ENCODE measurements at places on chromosomes 1 and 21.

DNA sequence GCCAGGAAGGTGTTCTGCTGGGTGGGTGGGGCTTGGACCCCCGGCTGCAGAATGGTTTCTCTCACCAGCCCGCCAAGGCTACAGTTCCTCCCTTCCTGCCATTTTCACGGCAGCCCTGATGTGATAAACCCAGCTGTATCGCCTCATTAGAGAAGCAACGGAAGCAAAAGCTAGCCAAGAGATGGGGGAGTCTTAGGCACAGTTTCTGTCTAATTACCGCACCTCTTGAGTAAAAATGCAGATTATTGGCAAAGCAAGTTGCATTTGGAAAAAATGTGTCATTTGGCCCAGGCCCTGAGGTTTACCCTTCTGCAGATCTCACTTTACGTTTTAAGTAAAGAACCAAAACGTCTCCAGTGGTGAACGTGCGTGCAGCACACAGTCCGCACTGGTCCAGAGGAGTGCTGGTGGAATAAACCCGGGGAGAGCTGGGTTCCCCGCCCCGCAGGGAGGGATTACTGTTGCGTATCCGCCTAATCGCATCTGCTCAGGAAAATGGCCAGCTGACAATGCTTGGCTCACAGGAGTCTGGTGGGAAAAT lies 109.9 kb downstream of the GALNT2 start:
- no peak for DNase-seq

DNA sequence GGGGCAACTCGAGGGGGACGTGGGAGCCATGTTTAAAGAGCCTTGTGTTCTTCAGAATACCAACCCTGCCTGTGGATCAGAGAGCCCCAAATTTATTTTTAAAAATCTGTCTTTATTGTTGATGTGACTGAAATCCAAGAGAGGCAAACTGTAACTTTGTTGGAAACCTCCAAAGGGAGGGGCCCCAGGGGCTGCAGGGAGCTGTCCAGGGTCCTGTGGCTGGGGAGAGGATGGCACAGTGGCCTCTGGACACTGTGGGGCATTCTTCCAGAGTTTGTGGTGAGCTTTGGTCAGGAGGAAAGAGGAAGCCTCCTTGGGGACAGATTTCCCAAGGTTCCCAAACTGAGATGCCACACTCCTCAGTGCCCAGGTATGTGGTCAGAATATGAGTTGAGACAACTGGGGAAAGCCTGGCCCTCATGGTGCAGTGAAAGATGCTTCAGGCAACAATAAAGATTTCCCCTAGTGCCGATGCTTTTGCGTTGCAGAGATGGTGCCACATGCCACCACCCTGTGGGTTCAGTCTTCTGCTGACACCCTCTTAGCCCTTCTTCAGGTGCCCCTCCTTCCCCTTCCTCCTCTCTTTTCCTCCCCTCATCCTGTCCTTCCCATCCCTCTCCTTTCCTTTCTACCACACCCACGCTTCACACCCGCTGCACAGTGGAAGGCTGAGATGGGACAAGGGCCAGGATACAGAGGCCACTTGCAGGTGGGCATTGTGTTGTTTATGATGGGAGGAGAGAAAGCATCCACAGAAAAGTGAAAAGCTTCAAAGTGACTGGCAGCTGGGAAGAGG lies 122.1 kb downstream of the UCK2 start:
- DNase-seq = peak; percentile 30

DNA sequence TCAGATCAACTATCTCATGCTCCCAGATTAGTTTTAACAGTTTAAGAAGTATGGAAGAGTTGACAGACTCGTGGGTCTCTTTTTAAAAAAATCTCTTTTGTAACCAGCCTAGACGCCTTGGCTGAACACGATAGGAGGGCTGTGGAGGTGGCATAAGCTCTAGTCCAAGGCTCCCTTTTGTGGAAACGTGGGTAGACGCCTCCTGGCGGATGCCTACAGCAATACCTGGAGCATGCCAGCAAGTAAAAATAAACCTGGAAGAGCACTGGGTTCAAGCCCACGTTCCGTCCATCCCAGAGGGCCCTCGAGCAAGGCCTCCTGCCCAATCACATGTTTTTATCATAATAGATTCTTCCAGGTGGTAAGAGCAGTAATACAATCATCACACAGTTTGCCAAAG lies 87.9 kb downstream of the RGS7 start:
- DNase-seq = no peak

- no peak for DNase-seq
Measured at GRCh38 chr1:200179781-200180160, 152.3 kb downstream of the NR5A2 start.

DNA sequence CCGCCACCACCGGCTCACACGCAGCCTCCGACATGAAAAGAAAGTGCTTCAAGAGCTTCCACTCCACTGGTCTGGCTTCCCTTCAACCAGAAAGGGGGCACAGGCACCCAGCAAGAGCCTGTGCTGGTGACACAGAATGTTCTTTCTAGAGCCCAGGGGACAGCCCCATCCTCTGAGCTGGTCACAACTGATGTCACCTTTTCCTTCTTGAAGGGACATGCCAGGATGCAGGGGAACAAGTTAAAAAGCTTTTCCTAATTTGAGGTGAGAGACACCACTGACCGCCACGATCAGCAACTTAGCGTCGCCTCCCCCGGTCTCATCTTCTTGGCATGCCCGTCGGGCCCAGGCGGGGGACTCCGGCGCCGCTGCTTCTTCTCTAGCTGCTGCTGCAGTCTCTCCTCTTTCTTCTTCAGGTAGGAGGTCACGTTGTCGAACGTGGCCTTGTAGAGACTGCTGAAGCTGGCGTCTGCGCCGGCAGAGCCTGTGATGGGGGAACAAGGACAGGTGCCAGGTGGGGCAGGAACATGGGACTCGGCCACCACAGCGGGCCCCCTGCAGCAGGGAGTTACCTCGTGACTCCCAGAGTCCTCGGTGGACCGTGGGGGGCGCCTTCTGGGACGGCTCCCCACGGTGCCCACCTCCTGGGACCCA lies 29.5 kb downstream of the WDR4 start:
- DNase-seq = no peak

GRCh38 chr1:182688436-182689205 lies 4.2 kb upstream of the RGS8 start:
- DNase-seq = no peak

DNA sequence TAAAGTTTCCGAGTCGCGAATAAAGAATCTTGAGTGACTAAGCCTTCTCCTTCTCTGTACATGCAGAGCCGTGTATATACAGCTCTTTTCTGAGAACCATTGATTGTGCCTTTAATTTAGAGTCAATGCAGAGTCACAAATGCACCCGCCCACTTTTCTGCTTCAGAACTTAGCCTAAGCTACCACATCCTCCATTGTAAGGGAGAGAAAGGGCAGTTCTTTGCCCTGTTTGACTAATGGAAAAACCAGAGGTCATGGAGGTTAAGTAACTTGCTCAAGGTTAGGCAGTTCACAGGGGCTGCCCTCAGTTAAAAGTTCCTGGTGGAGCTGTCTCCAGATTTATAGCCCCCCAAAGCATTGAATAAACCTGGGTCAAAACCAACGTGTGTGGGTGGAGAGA lies 139.6 kb downstream of the TOMM20 start:
- DNase-seq = no peak

GRCh38 chr21:39854572-39854971 lies 12.7 kb upstream of the PCP4 start:
- no peak for DNase-seq

DNA sequence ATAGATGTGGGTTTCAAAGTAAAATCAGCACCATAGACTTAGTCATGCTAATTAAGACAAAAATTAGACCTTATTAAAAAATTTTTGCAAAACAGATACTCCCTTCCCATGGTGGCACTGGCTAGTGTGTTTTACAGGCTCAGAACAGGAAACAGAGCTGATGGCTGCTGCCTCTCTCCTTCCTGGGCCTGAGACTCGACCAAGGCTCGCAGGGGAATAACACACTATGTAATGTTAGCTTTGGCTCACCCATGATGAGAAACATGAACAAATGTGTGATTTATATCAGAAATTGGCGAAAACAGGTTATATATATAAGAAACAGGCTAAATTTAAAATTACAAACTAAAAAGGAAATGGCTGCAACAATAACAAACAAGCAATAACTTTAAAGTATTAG lies 50.7 kb downstream of the ERG start:
- DNase-seq = no peak

DNA sequence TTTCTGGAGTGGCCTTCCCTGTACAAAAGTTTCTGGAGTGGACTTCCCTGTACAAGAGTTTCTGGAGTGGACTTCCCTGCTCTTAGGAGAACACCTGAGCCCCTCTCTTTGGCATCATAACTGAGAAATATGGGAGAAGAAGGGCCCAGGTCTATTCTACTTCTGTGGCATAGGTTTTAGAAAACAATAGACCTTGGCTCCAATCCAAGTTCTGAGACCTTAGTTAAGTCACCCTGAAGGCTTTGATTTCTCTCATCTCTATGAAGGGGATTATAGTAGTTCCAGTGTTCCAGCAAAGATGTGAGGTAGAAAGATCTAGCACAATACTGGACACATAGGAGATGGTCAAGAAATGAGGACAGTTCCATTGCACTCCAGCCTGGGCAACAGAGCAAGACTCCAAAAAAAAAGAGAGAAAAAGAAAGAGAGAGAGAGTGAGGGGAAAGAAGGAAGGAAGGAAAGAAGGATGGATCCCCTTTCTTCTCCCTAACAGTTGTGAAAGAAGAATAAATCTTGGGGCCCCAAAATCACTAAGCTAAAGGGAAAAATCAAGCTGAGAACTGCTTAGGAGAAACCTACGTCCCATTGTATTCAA lies 13.3 kb upstream of the EIF4G3 start:
- no peak for DNase-seq

- no peak for DNase-seq
Measured at GRCh38 chr1:29193879-29194455, 12.3 kb upstream of the SRSF4 start.

GRCh38 chr1:67978890-67979516 lies 71.4 kb downstream of the DIRAS3 start:
- DNase-seq = peak; percentile 77

DNA sequence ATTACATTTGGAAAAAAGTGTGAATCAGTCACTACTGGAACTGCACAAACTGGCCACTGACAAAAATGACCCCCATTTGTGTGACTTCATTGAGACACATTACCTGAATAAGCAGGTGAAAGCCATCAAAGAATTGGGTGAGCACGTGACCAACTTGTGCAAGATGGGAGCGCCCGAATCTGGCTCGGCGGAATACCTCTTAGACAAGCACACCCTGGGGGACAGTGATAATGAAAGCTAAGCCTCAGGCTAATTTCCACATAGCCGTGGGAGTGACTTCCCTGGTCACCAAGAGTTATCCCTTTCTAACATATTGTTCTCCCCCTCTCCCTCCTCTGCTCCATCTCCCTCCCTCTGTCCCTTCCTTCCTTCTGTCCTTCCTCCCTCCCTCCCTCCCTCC lies 47.7 kb upstream of the RHOU start:
- no peak for DNase-seq

- no peak for DNase-seq
Measured at GRCh38 chr1:168709405-168710363, 19.3 kb downstream of the DPT start.

DNA sequence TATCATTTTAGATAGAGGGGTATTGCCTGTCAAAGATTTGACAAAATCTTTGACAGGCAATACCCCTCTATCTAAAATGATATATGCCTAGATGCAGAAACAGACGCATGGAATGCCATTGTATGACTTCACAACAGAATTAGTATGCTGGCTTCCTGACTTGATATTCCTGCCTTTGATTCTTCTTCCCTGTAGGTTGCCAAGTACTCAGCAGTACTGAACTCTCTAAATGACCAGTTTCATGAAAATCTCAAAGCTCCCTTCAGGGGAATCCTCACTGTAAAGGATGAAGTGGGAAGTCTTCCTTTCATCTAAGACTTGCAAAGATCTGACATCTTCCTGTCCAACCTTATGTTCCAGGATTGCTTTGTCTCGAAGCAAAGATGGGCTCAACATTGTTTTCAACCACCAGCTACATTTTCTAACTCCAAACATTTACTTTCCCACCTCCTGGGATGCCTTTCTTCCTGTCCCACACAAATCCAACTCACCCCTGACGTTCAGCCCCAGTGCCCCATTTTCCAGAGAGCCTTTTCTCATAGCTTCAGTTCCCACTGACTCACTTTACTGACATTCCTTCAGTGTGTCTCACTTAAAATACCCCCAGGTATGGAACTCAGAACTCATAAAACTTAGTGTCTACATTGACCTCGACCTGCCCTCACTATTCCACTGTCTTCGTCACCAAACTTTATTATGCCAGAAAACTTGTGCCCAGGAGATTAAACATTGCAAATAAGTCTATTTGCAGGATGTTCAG lies 67.3 kb upstream of the KCNJ6 start:
- DNase-seq = no peak

- no peak for DNase-seq
Measured at GRCh38 chr1:53038566-53038965, 23.4 kb upstream of the PODN start.

DNA sequence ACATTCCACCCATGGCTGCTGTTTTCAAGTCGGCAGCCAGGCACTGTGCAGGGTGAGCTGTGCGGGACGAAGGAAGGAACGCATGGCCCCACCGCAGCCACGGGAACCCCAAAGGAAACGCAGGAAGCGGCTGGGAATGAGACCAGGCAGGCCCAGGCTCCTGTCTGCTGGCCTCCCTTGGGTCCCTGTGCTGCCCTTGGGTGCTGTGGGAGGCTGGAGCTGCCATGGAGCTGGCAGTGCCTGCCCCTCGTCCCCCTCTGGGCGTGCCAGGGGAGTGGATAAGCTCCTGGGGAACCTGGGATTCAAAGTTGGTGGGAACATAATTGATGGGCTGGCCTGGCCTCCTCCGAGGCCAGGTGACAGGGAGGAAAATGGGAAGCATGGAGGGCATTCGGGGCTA lies 5.3 kb upstream of the KRTAP10-4 start:
- DNase-seq = no peak

DNA sequence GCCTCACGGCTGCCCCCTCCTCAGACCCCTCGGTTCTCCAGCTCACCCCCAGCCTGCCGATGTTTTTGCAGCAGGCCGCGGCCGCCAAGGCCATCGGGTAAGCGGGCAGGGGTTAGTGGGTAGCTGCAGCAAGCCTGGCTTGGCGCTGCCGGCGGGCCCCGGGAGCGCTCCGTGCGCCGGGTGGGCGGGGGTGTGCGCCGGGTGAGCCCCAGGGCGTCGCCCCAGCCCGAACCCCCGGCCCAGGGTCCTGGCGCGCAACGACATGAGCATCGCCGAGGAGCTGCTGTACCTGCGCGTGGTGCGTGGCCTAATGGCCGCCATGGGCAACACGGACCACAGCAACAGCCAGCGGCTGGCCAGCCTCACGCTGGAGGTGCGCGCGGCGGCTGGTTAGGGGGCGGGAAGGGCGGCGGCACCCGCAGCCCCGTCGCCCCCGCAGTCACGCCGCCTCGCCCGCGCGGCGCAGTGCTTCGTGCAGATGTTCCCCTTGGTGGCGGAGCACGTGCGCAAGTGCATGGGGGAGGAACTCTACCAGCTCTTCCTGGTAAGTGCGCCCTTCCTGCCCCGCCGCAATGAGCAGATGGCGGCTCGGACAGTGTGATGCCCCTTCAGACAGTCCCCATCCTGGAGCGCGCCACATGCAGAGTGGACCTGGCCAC lies 6.5 kb downstream of the RNU5D-1 start:
- DNase-seq = no peak

- DNase-seq = no peak
Measured at GRCh38 chr21:18877917-18878316, 474.3 kb upstream of the TMPRSS15 start.

GRCh38 chr1:23756676-23757075 lies 13.4 kb downstream of the ELOA start:
- DNase-seq = peak; percentile 80
